Thoracic aorta (tissue), 2 donors: ENCODE measurements at places on chromosomes 3 and 15. TPM values are rescaled to one million over a fixed set of nuclear protein-coding genes. Genes with fewer than 3 reads are reported as not detected.

LRRC34 gene
- total RNA-seq, result 4.5 TPM

GOLGA6L7 gene
- not detected for total RNA-seq

CMTM7 gene
- 10.3 TPM for total RNA-seq

DNA sequence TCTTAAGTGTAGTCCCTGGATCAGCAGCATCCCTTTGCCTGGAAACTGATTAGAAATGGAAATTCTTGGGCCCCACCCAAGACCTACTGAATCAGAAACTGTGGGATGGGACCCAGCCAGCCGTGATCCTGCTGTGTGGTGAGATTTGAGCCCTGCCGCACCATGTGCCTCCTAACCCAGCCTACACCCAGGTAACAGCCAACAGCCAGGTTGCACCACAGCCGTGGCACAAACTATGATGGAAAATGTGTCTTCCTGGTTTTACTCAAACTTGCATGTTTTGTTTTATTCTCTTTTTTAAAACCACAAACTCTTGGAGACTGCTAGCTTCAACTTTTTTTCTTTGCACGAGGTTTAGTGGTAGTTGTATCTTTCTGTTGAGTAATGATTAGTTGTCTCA, 2.6 kb downstream of the LIMD1 start:
- H3K27me3 ChIP-seq, result no peaks in the 10 kb centered on the region
- DNase-seq, result no peak
- peak overlapping the region; percentile 89 for H3K4me3 ChIP-seq
- peaks cover 88% of the 10 kb centered on the region for H3K4me1 ChIP-seq

- no peaks in the 10 kb centered on the region for H3K36me3 ChIP-seq
- H3K27me3 ChIP-seq, result no peaks in the 10 kb centered on the region
- no peak overlapping the region for H3K4me3 ChIP-seq
- H3K27ac ChIP-seq, result no peak overlapping the region
These were observed 12.1 kb upstream of the CPB1 start for GRCh38 chr3:148815316-148816110.

- peak overlapping the region; percentile 11 for H3K4me3 ChIP-seq
- no peaks in the 10 kb centered on the region for H3K27me3 ChIP-seq
- H3K27ac ChIP-seq, result peak overlapping the region; percentile 67
- no peak for DNase-seq
These were observed 62.9 kb downstream of the FNDC3B start for GRCh38 chr3:172102123-172102882.

- no peak overlapping the region for H3K4me3 ChIP-seq
- no peaks in the 10 kb centered on the region for H3K4me1 ChIP-seq
- no peaks in the 10 kb centered on the region for H3K36me3 ChIP-seq
These were observed 380.9 kb downstream of the EDEM1 start for GRCh38 chr3:5568451-5568850.

- no peaks in the 10 kb centered on the region for H3K36me3 ChIP-seq
- no peaks in the 10 kb centered on the region for H3K27me3 ChIP-seq
- DNase-seq, result no peak
- H3K27ac ChIP-seq, result no peak overlapping the region
- no peaks in the 10 kb centered on the region for H3K4me1 ChIP-seq
These were observed 11.9 kb downstream of the CFAP161 start for GRCh38 chr15:81146006-81146405.

- no peak for DNase-seq
- no peaks in the 10 kb centered on the region for H3K4me1 ChIP-seq
- no peak overlapping the region for H3K4me3 ChIP-seq
- no peak overlapping the region for H3K27ac ChIP-seq
These were observed 167.4 kb downstream of the GAP43 start for GRCh38 chr3:115790759-115791158.

- no peaks in the 10 kb centered on the region for H3K27me3 ChIP-seq
- peaks cover 62% of the 10 kb centered on the region for H3K4me1 ChIP-seq
- H3K27ac ChIP-seq, result peak overlapping the region; percentile 82
- no peak for DNase-seq
- no peaks in the 10 kb centered on the region for H3K36me3 ChIP-seq
These were observed 161.9 kb downstream of the FNDC3B start for GRCh38 chr3:172201136-172201869.

- H3K4me3 ChIP-seq, result no peak overlapping the region
- no peaks in the 10 kb centered on the region for H3K36me3 ChIP-seq
- DNase-seq, result no peak
- no peaks in the 10 kb centered on the region for H3K27me3 ChIP-seq
- no peak overlapping the region for H3K27ac ChIP-seq
These were observed 80.5 kb upstream of the TRIM42 start for GRCh38 chr3:140597364-140597763.

DNA sequence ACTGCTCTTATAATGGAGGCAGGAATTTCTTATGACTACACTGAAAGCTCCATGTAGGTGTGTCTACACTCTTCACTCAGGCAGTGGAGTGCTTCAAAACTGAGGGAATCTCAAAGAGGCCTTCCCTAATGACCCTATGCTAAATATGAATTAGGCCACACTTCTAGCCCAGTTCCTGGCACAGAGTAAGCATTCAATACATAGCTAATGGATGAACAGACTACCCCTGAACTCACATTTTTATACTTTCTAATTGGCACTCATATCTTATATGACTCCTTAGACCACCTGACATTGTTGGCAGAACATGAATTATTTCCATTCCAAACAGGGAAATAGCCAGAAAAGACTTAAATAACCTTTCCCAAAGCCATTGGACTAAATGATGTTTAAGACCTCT, 3.4 kb downstream of the RARRES1 start:
- no peaks in the 10 kb centered on the region for H3K36me3 ChIP-seq
- no peak overlapping the region for H3K4me3 ChIP-seq
- peaks cover 48% of the 10 kb centered on the region for H3K4me1 ChIP-seq
- H3K27ac ChIP-seq, result no peak overlapping the region
- no peak for DNase-seq

DNA sequence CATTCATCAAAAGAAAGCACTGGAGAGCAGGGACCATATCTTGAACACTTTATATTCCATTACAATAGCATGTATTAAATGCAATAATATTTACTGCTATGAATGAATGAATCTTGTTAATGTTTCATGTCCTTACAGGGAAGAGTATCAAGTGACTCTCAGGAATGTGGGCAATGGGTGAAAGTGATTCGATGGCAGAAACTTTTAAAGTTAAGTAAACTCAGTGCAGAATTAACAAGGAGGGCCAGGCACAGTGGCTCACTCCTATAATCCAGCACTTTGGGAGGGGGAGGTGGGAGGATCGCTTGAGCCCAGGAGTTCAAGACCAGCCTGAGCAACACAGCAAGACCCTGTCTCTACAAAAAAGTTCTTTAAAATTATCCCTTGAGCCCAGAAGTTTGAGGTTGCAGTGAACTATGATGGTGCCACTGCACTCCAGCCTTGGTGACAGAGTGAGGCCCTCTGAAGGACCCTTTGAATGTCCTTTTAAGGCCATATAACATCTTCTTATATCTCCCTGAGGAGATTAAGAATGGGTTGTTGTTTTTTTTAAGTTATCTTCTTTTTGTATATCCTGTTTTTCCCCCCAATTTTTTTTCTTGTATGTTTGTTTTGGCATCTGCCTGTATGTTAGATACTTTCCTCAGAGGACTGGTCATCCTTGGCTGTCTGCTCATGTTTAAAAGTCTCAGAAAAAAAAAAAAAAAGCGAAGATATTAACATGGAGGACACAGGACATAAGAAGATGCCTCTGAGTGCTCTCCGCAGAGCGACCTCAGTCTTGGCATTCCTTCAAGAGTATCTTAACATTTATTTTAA, 9.6 kb upstream of the FSIP1 start:
- no peak for DNase-seq
- no peak overlapping the region for H3K4me3 ChIP-seq
- no peak overlapping the region for H3K27ac ChIP-seq
- no peaks in the 10 kb centered on the region for H3K27me3 ChIP-seq
- H3K36me3 ChIP-seq, result no peaks in the 10 kb centered on the region
- H3K4me1 ChIP-seq, result no peaks in the 10 kb centered on the region

GRCh38 chr3:65575376-65575840, 463.3 kb downstream of the MAGI1 start:
- no peaks in the 10 kb centered on the region for H3K36me3 ChIP-seq
- H3K27ac ChIP-seq, result no peak overlapping the region
- no peak overlapping the region for H3K4me3 ChIP-seq
- H3K27me3 ChIP-seq, result no peaks in the 10 kb centered on the region
- DNase-seq, result no peak
- peaks cover 21% of the 10 kb centered on the region for H3K4me1 ChIP-seq

DNA sequence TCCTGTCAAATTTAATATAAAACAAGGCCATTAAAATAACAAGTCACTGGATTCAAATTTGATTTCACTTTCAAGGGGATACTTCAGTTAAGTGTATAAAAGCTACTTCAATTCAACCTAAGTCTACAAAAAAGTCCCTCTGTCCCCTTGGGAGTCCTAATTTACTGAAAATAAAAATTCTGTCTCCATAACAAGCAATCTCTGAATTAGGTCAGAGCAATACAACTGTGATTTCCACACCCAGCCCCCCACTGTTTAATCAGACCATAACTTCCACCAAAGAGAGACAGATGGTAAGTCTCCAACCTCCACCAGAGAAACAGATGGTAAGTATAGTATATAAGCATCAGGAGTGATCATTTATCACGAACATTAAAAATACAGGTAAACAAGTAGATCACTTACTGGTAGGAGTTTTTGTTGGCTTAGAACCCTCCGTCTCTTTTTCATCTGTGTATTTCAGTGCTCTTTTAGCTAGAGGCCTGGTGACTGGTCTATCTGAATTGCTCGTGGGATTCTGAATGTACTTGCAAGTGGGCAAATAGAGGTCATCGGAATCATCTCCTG, 12.1 kb downstream of the SGO1 start:
- no peak overlapping the region for H3K4me3 ChIP-seq
- no peak overlapping the region for H3K27ac ChIP-seq
- no peaks in the 10 kb centered on the region for H3K4me1 ChIP-seq
- DNase-seq, result no peak
- no peaks in the 10 kb centered on the region for H3K27me3 ChIP-seq
- H3K36me3 ChIP-seq, result no peaks in the 10 kb centered on the region

- H3K27ac ChIP-seq, result no peak overlapping the region
- H3K4me3 ChIP-seq, result no peak overlapping the region
- H3K27me3 ChIP-seq, result no peaks in the 10 kb centered on the region
These were observed 14.9 kb downstream of the ITGA11 start for GRCh38 chr15:68417051-68417450.
